ENCODE measurements at places on chromosomes 7 and 10.

DNA sequence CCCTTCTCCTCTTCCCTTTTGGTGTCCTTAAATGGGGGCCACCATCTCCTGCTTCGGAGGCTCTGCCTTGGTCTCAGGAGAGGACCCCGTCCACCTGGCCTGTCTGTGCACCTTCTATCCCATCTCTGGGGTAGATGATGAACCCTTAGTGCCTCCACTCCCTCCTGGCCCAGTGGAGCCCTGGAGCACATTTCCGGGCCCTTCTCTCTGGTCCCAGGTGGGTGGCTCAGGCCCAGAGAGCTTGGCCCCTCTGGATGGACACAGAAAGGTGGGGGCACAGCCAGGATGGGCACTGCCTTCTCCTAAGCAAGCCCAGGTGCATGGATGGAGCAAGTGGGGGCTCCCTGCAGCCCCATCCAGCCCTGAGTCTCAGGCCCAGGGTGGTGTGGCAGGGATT is 121.4 kb upstream of the RET start:
- DNase-seq = no peak

DNA sequence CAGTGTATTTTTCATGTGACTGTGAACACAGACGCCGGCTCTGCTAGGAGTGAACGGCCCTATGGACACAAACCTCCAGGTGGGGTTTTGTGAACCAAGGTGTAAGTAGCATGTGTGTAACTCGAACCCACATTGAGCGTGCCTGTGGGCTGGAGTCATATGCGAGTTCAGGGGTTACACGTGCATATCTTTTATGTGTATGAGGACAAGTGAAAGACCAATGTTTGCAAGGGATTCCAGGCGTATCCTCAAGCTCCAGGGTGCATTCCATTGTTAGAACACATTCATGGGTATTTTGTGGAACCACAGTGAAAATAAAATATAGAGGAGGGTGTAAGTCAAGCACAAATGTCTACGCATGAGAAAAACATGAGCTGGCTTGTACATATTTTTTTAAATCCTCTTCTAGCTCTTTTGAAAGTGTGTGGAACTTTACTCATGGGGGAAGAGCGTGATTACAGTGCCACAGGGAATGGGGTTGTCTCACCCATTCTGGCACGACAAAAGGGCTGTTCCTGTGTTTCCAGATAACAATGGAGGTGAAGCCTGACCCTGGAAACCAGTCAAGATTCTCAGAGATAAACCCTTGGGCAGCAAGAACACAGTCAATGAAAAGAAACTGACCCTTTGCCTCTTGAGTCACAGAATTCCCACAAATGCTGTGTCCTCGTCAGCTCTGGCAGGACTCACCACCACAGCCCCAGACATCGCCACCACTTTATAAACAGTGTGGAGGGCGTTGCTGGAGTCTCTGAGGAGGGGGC is 37.0 kb upstream of the GOT1 start:
- no peak for DNase-seq

- no peak for DNase-seq
Observed at GRCh38 chr7:39184391-39184790, 206.7 kb downstream of the POU6F2 start.

- DNase-seq = no peak
Observed at GRCh38 chr7:69147631-69148030, 450.6 kb upstream of the AUTS2 start.

DNA sequence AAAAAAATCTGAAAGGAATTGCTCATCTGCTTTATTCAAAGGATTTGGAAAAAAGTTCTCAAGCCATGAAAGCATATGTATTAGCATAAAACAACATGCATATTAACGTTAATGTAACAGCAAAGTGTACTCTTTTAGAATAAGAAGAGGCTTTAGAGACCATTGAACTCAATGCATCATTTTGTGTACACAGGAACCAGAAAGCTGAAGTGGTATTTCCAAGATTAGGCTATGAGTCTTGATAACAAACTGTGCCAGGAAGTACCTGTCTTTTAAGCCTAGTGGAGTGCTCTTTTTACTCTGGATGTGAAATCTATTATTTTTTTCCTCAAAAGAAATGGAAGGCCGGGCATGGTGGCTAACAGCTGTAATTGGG is 164.2 kb downstream of the THSD7A start:
- DNase-seq = no peak

- no peak for DNase-seq
Observed at GRCh38 chr7:64965594-64965993, 25.2 kb downstream of the ZNF117 start.
